Gastroesophageal sphincter (tissue), 4 donors: ENCODE measurements at places on chromosomes 4 and X. TPM values are rescaled to one million over a fixed set of nuclear protein-coding genes. Genes with fewer than 3 reads are reported as not detected.

Gene CLCN4
- 2.3 TPM for total RNA-seq

Gene SLIT2
- 71.3 TPM for total RNA-seq

GRCh38 chrX:103362474-103362873, 6.2 kb downstream of the TCEAL9 start:
- ATAC-seq = no peak

- no peak for ATAC-seq
These were observed 2.8 kb downstream of the DCTD start for GRCh38 chr4:182914357-182914756.

DNA sequence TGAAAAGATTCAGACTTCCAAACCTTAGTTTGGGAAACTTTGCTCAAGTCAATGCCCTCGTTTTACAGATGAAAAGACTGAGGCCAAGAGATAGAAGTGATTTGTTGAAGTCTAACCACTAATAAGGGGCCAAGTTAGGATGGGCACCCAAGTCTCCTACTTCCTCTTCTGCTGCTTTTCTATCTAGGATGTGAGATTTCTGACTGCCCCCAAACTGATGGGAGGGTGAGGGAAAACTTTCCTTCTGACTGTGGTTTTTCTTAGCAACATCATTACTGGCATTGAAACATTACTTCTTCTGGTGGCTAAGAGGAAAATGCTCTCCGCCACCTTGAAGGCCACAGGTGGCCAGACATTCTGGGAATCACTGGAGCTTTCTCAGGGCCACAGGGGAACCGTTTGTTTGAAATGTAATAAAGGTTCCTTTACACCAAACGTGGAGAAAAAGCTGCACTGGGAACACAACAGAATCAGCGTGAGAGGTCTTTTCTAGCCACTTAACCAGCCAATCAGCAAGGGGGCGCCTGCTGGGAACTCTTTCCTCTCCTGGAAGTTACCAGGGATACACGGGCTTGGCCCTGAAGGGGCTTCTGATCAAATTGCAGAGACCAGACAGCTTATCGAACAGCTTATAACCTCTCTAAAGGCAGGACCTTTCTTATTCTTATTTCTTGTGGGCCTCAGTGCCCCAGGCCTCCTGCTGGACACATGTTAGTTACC, 115.9 kb upstream of the TEX13D start:
- ATAC-seq = no peak

- peak; percentile 54 for ATAC-seq
These were observed 48.4 kb downstream of the ARHGAP10 start for GRCh38 chr4:147780137-147780777.
